K562 (cell line): ENCODE measurements at places on chromosomes 12 and 14.

- no peaks in the 10 kb centered on the region for H3K27me3 ChIP-seq
- H3K36me3 ChIP-seq = no peaks in the 10 kb centered on the region
- peak; percentile 39 for DNase-seq
- peaks cover 66% of the 10 kb centered on the region for H3K4me1 ChIP-seq
- H3K4me3 ChIP-seq = no peak overlapping the region
Observed at GRCh38 chr14:104970231-104971068, 7.7 kb downstream of the AHNAK2 start.

GRCh38 chr12:50620978-50621360 is 116.2 kb downstream of the DIP2B start:
- peaks cover 1% of the 10 kb centered on the region; the same call in 1 of the 3 replicates for H3K36me3 ChIP-seq
- H3K27ac ChIP-seq = no peak overlapping the region
- no peaks in the 10 kb centered on the region for H3K27me3 ChIP-seq
- H3K4me3 ChIP-seq = no peak overlapping the region
- no peaks in the 10 kb centered on the region for H3K4me1 ChIP-seq

DNA sequence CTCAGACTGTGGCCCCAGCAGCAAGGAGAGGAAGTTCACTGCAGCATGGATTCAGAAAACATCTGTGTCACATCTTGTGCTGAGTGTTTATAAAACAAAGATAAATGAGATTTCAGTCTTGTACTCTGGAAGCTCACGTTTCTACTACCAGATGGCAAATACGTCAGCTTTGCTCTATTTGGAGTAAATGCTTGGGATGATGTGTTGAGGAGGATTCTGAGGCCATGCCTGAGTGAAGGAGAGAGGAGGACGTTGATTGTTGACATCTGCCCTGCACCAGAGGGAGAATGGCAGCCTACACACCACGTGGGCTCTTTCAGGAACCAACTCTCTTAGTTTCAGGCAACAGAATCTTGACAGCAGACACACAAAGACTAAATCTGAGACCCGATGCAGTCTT is 188.9 kb downstream of the TMEM132C start:
- no peak overlapping the region for H3K27ac ChIP-seq
- no peaks in the 10 kb centered on the region for H3K27me3 ChIP-seq
- H3K4me1 ChIP-seq = no peaks in the 10 kb centered on the region
- no peak overlapping the region for H3K4me3 ChIP-seq

DNA sequence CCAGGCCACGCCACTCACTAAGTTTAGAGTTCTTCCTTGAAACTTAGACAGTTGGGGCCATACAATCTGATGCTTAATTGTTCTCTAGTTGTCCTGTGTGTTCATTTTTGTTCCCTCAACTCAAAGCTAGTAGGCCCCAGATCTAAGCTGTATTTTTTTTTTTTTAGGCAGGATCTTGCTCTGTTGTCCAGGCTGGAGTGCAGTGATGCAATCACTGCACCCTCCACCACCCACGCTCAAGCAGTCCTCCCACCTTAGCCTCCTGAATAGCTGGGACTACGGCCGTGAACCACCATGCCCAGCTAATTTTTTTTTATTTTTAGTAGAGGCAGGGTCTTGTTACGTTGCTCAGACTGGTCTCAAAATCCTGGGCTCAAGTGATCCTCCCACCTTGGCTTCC is 7.5 kb downstream of the TNFRSF1A start:
- peaks cover 37% of the 10 kb centered on the region for H3K4me1 ChIP-seq
- H3K36me3 ChIP-seq = peaks cover 64% of the 10 kb centered on the region; the same call in 2 of the 3 replicates
- H3K27me3 ChIP-seq = no peaks in the 10 kb centered on the region

DNA sequence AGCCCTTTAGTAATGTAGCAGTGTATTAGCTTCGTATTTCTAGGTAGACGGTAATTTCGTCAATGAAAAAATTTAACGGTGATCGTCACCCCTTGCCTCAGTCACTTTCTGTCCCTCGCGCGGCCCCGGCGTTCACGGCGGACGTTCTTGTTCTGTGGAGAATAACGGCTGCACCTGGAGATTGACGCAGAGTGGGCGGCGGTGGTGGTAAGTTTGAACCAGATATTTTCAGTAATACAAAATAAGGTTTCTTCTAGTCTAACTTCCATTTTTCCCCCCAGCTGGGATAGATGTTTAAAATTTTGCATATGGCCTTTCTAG is 341 bp downstream of the ZNF10 start:
- H3K36me3 ChIP-seq = peaks cover 15% of the 10 kb centered on the region
- peak overlapping the region; percentile 85 for H3K4me3 ChIP-seq
- no peaks in the 10 kb centered on the region for H3K27me3 ChIP-seq
- no peaks in the 10 kb centered on the region; the same call in 1 of the 2 replicates for H3K4me1 ChIP-seq

DNA sequence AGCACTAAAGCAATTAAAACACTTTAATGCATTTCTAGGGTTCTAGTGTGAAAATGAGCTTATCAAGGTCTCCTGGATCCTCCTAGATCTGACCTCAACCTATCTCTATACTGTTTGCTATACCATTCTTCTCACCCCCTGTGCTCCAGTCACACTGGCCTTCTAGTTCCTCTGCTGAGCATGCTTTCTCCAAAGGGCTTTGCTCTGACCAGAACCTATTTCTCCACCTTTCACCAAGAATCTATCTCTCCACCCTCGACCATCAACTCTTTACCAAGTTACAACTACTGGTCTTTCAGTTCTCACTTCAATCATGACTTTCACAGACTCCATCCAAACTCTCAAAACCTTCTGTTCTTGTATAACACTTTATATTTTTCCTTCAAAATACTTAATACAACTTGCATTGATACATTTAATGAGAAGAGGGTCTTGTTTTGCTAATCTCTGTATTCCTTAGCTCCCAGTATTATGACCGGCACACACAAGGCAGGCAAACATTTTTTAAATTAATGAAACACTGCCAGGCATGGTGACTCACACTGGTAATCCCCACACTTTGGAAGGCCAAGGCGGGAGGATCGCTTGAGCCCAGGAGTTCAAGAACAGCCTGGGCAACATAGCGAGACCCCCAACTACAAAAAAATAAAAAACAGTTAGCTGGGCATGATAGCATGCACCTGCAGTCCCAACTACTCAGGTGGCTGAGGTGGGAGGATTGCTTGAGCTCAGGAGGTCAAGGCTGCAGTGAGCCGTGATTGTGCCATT is 22.8 kb downstream of the PPP1R12A start:
- peaks cover 10% of the 10 kb centered on the region; the same call in 2 of the 3 replicates for H3K36me3 ChIP-seq
- DNase-seq = no peak
- H3K27me3 ChIP-seq = no peaks in the 10 kb centered on the region
- peaks cover 2% of the 10 kb centered on the region; the same call in 1 of the 3 replicates for H3K4me1 ChIP-seq
- no peak overlapping the region for H3K4me3 ChIP-seq
- H3K27ac ChIP-seq = no peak overlapping the region

DNA sequence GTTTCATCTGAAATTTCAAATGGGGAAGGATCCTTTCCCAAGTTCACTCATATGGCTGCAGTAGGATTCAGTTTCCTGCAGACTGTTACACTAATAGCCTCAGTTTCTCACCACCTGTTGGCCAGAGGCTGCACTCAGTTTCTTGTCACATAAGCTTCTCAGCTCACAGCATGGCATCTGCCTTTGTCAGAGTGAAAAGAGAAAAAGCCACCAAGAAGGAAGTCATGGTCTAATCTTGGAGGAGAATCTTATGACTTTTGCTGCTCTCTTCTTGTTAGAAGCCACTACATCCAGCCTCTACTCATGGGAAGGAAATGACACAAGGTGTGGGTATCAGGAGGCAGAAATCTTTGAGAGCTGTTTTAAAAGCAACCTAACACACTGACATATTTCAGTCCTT is 39.4 kb upstream of the BTG1 start:
- H3K27me3 ChIP-seq = no peaks in the 10 kb centered on the region
- no peak for DNase-seq
- H3K4me1 ChIP-seq = no peaks in the 10 kb centered on the region

DNA sequence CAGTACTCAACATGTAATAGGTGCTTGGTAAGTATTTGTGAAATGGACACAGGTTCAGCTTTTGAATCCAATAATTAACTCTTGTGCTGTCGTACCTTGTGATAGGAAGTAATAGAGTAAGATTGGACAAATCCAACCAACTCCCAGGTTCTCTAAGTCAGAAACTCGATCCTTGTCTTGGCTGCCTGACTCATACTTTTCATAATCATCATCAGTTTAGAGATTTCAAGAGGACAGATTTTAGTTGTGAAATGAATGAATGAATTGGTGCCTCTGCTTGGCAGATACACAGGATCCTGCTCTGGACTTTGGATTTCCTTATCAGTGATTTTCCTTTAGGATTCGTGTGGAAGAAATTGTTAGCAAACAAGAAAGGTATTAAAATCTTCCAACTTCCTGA is 1145.2 kb downstream of the AACS start:
- no peaks in the 10 kb centered on the region for H3K4me1 ChIP-seq
- no peaks in the 10 kb centered on the region for H3K27me3 ChIP-seq
- H3K27ac ChIP-seq = no peak overlapping the region
- DNase-seq = no peak

- no peak overlapping the region for H3K4me3 ChIP-seq
- no peak for DNase-seq
- H3K27ac ChIP-seq = no peak overlapping the region
- no peaks in the 10 kb centered on the region for H3K27me3 ChIP-seq
Observed at GRCh38 chr14:89303456-89304435, 113.3 kb downstream of the FOXN3 start.

DNA sequence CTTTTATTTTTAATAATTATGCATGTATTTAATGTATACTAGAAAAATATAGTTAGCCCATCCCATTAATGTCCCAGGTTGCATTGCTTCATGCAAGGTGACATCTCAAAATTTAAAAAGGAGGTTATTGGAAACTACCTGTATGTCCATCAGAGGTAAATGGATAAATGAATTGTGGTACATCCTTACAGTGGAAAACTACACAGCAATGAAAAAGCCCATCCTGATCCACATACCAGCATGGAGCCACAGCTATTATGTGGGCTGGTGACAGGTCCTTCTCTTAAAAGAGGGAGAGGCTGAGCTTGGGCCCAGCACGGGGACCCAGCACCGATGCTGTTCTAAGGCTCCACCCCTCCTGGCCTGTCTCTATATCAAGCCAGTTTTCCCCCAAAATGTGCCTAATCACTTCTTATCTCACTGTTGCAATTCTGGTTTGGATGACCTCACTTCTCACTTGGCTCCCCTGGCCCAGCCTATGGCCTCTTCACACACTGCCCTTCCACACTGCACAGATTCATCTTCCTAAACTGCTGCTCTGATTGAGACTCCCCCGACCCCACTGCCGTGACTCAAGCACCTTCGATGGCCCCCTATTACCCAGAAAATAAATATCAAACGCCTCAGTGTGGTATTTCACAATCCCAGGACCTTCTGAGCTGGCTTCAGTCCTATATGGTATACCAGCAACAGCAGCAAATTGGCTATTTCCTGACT is 97.1 kb upstream of the NCOR2 start:
- peaks cover 55% of the 10 kb centered on the region for H3K27me3 ChIP-seq
- DNase-seq = no peak
- H3K27ac ChIP-seq = no peak overlapping the region
- peaks cover 2% of the 10 kb centered on the region; the same call in 1 of the 3 replicates for H3K4me1 ChIP-seq

DNA sequence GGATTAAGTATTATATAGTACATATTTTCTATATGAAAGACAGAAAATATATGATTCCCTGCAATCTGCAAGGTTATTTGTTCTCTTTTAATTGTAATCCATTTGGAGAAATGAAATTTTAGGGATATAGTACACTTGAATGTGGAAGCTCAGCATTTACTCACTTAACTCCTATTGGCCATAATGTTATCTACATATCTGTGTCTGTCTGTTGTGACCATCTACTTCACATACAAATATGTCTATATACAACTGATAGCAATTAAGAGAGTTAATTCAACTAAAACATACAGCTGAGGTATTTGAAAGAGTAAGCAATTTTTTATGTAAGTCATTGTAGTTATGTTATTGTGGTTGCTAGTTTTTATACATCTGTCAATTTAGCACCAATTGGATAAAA is 12.9 kb downstream of the FOXG1 start:
- DNase-seq = no peak
- H3K36me3 ChIP-seq = no peaks in the 10 kb centered on the region
- H3K4me3 ChIP-seq = no peak overlapping the region
- peaks cover under 1% of the 10 kb centered on the region for H3K4me1 ChIP-seq
- H3K27me3 ChIP-seq = peaks cover 11% of the 10 kb centered on the region

DNA sequence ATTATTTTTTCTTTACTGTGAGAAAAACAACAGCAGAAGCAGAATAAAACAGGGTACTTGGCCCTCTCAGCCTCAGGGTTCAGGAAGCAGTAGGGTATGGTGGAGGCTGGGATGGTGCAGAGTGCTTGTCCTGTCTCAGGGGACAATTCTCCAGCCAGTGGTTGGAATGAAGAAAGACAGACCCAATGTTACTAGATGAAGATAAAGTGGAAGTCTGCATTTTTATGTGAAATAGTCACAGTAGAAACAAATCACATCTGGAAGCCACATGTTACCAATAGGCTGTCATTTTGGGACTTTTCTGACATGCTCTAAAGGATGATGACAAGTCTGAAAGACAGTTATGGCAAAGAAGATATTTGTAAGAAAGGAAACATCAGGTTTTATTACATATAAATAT is 32.3 kb downstream of the PROX2 start:
- H3K4me1 ChIP-seq = no peaks in the 10 kb centered on the region
- DNase-seq = no peak
- H3K27ac ChIP-seq = no peak overlapping the region
- no peaks in the 10 kb centered on the region for H3K27me3 ChIP-seq
- peaks cover 10% of the 10 kb centered on the region; the same call in 1 of the 3 replicates for H3K36me3 ChIP-seq
- no peak overlapping the region for H3K4me3 ChIP-seq

DNA sequence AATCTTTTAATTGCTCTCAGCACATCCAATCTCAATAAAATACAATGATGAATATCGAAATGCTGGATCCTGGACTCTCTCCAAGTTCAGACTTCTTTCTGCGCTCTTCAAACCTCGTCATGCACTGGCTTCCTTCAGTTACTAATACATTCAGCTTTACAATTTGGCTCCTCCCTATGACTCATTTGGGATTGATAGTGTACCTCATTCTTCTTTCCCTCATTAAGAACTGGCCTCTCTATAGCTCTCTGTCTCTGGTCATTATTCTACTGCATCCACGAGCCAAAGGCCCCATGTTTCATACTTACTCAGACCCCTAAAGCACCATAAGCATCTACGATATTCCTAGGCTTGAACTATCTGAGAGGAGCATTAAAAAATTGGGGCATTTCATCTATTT is 4.9 kb downstream of the TSPAN8 start:
- DNase-seq = no peak
- H3K4me1 ChIP-seq = no peaks in the 10 kb centered on the region
- no peaks in the 10 kb centered on the region for H3K27me3 ChIP-seq
- H3K36me3 ChIP-seq = no peaks in the 10 kb centered on the region
- H3K4me3 ChIP-seq = no peak overlapping the region
- H3K27ac ChIP-seq = no peak overlapping the region

DNA sequence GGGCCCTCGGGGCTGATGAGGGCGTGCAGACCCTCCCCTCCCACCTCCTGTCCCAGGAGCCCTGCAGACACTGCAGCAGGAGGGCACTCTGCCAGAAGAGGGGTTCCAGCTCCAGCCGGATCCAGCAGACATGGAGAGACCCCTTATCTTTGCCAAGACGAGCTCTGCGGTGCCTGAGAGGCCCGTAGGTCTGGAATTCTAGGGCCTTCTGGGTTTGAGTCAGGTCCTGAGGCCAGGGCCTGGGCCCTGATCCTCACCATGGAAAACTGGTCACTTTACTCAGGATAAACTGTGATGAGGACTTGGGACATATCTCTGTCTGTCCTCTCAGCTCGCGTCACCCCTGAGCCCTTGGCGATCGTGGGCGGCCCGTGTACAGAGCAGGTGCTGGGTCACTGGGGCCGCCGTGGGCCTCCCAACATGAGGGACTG is 13.8 kb downstream of the MEG3 start:
- no peaks in the 10 kb centered on the region for H3K36me3 ChIP-seq
- DNase-seq = no peak
- peaks cover 35% of the 10 kb centered on the region for H3K4me1 ChIP-seq
- H3K27me3 ChIP-seq = no peaks in the 10 kb centered on the region
- no peak overlapping the region for H3K27ac ChIP-seq
- H3K4me3 ChIP-seq = no peak overlapping the region

GRCh38 chr14:55593698-55594097 is 13.7 kb downstream of the KTN1 start:
- 0 out of 3 replicates have a peak, but pooled peaks cover 3% of the 10 kb centered on the region for H3K36me3 ChIP-seq
- peak; percentile 13 for DNase-seq
- no peak overlapping the region for H3K4me3 ChIP-seq
